ENCODE measurements at places on chromosomes 7 and 10.

DNA sequence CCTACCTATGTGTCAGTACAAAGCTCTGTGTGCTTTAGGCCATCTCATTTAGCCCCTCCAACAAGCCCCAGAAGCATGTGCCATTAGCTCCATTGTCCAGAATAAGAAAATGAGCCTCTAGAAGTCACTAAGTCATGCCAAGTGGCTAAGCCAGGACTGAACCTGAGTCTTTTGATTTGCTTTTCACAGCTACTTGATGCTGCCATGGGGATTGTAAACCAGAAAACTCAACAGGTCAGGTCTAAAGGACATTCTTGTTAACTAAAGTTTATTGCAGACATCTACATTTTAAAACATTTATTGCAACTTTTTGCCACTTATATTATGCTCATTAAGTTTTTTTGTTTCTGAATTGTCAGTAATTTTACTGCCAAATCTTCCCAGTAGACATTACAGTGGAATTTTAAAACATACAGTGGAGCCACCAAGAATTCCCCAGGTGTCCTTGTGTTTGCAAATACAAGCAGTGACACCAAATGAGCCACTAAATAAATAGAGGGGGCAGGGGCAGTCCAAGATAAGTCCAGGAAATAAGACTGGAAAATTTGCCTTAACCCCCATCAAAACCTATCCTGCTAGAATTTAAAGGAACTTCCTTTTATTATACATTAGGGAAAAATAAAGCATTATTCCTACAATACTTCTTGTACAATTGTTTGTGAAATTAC is 115.9 kb downstream of the RAPGEF5 start:
- no peak for DNase-seq

GRCh38 chr10:132592790-132593383 is 55.3 kb downstream of the INPP5A start:
- DNase-seq, result no peak

DNA sequence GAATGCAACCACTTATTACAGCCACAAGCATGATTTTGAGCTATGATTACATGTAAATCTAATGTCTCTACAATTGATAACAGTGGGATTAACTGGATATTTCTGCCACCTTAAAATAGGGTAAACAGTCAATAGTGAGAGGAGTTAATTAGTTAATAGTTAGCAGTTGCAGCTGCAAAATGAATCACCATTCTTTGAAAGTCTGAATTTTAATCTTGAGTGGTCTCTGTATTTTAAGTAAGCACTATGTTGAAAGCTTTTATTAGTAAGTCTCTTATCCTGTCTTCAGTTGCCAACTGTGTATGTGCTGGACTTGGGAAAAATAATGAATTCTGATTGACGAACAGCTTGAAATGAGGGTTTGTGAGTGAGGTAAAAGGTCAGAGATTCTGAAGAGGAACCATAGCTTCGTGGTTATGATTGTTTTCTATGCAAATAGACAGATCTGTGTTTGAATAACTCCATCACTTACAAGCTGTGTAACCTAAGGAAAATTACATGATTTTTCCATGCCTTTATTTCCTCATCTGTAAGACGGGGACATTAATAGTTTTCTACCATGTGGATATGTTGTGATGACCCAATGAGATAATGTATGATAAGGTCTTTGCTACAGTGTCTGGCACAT is 75.2 kb downstream of the RNLS start:
- no peak for DNase-seq

GRCh38 chr7:121023683-121024511 is 35.4 kb downstream of the CPED1 start:
- no peak for DNase-seq

DNA sequence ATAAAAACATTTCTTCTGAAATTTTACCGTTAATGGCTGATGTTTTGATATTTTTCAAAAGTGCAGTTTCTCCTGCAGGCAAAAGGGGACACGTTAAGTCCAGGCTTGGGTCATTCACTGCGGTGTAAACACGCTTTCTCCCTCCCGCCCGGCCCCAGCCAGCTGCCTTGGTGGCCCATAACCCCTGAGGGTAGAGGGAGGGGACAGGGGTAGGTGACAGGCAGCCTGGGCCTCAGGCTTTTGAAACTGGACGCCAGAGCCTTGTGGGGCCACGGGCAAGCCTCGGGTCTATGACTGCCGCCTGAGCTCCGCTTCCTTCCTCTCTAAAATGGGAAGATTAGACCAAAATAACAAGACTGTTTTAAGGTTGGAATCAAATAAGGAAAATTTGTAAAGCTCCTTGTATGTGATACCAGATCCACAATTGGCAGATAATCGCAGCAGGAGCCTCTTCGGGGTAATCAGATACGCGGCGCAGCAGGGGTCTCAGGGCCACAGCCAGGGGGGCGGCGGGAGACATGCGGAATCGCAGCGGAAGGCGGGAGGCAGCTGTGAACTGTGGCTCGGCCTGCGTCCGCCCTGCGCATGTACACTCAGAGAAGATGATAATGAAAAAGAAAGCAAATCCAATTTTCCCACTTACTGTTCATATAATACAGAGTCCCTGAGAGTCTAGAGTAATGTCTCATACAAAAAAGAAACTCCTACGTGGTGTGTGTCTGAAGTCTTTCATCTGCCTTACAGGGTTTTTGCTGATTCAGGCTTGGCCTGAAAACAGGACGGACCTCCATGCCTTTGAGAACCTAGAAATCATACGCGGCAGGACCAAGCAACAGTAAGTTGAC is 138.3 kb downstream of the EGFR start:
- DNase-seq, result no peak

All from AG08396 (cell line).